KG1 (cell line): ENCODE measurements at places on chromosomes 16 and 17.

GRCh38 chr17:13554231-13554630 lies 47.5 kb downstream of the HS3ST3A1 start:
- DNase-seq = no peak

DNA sequence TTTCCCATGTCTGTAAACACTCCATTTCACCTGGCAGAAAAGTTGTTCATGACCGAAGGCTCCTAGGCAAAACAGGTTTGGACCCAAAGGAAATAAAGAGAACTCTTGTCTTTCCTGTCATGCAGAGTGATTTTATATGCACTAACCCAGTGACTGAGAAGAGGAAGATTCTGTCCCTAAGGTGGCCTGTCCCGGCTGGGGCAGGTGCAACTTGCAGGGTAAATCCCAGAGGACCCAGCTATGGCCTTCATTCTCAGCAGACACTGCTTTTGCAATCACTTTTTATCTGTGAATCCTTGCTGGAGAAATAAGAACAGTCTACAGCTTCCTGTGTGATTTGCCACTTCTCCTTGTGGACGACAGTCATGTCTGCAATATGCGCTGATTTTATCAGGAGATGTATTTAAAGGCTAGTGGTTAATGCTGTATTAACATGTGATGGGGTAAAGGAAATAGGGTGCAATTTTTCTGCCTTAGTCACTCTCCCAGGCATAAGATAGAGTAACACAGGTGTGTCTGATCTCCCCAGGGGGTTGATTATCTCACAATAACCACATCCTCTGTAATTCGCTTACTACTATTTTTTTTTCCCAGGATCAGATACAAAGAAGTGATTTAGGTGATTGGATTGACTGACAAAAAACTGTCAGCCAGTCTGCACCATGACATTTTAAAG lies 696.8 kb upstream of the SOX9 start:
- no peak for DNase-seq

- DNase-seq = no peak
Observed at GRCh38 chr16:11151156-11151884, 104.7 kb downstream of the SOCS1 start.

DNA sequence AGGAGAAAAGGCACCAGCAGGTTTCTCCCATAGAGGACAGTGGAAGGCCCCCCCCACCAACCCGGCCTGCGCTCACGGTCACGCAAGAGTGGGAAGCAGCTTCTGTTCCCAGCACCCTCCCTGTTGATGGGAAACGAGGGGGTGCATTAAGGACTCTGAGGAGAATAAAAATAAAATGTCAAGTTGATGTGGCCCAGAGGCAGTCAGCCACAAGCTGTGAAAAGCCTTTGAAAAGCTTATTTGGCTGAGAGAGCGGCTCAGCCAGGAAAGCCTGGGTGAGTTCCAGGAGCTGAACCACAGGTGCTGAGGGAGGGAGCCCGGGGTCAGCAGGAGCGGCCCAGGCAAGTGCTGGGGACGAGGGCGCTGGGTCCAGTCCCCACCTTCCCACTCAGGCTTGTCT lies 26.9 kb upstream of the SPATA32 start:
- DNase-seq = no peak

GRCh38 chr16:52727441-52727840 lies 180.5 kb upstream of the TOX3 start:
- DNase-seq = no peak

GRCh38 chr17:1186214-1186820 lies 6.5 kb upstream of the ABR start:
- no peak for DNase-seq

GRCh38 chr16:12613131-12613991 lies 190.3 kb downstream of the CPPED1 start:
- DNase-seq = peak; percentile 65

DNA sequence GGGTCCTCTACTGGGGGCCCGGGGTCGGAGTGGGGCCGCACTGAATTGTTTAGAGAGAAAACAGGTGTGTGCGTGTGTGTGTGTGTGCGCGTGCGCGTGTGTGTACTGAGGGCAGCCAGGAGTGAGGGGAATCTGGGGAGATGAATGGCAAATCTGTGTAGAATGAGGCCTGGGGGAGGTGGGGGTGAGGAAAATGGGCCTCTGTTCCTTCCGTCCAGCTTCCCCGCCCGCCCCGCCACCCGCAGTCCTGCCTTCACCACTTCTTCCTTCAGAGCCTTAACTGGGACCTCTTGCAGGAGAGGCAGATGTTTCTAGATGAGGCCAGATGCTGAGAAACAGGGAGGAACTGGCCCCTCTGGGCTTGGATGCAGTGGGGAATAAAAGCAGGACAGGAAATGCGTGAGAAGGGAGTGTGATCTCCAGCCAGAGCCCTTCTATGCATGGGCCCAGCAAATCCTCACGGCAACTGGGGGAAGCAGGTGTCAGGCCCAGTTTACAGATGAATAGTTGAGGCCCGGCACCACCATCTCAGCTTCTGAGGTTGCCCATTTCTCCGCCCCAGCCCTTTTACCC lies 29.7 kb upstream of the NGFR start:
- no peak for DNase-seq

DNA sequence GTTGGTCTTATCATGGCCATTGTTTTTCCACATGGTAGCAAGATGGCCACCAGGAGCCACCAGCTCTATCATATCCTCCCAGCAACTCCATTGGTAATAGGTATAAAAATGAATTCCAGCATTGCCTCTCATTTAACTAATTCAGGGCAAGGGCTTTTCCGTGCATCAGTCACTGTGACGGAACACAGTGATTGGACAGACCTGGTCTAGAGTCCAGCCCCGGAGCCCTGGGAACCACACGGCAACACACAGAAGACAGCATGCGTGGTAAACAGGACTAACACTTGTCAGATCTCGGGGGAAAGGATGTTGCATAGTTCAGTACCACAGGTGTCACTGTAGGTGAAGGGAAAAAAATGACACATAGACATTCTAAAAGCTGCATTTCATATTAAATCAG lies 638.0 kb upstream of the RBFOX1 start:
- no peak for DNase-seq

DNA sequence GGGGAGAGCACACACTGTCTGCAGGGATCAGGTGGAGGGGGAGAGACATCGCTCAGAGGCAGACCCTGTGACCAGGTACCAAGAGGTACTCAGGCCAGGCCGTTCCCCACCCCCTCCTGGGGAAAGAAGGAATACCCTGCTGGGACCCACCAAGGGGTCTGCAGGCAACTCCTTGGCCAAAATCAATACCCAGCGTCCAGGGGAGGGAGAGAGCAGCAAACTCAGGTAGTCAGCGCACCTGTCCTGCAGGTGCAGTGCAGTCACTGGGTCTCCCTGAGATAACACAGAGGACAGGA lies 57.5 kb upstream of the DOC2B start:
- DNase-seq = no peak

DNA sequence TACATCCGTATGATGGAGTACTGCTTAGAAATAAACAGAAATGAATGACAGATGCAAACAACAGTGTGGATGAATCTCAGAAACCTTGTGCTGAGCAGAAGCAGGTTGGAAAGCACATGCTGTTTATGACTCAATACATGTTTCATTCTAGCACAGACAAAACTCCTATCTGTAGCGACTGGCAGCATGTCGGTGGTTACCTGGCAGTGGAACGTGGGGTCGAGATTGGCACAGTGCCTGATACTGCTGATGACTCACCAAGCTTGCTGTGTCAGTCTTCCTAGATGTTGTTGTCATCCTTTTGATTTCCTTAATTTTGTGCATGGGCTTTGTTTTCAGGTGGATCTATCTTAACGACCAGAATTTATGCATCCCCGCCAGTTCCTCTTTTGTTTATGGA lies 62.1 kb downstream of the GAN start:
- DNase-seq = no peak

DNA sequence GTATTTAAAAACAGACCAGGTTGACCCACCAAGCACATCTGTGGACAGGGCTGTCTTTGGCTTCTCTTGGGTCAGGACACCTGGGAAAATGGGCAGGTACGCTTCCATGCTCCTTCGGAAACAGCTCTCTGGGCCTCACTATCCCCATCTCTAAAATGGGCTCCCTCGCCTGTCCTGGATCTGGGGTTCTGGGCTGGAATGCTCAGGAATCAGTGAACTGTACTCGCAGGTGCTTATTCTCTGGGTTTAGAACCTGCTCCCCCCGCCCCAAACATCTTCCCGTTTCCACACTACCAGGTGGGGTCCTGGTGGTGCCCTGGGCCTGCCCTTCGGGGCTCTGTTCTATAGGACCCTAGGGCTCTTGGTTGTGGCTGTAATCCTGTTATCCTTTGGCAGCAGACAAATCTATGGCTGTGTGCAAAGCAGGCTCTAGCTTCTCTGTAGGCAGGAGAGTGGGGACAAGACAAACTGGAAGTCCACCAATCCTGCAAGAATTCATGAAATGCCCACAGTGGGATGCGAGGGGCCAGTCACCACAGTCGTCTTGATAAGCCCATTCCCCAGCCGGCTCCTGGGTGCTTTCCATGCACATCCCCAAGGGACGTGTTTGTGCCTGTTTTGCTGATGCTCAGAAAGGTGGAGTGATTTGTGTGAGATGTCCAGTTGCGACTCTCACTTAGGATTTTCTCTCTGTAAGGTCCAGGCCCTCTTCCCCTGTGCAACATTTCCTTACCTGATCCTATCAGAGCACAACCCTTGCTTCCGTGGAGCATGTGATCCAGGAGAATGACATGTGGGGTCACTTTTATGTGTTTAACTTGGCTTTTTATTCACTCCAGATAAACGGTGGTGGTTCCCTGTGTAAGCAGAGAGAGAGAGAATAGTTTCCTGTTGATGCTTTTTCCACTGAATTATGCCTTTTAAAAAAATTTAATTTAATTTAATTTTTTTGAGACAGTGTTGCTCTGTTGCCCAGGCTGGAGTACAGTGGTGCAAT lies 37.2 kb downstream of the HAPSTR1 start:
- no peak for DNase-seq

GRCh38 chr16:678209-678857 lies 1.9 kb upstream of the STUB1 start:
- no peak for DNase-seq

- DNase-seq = no peak
Observed at GRCh38 chr16:51055434-51055833, 95.6 kb downstream of the SALL1 start.

DNA sequence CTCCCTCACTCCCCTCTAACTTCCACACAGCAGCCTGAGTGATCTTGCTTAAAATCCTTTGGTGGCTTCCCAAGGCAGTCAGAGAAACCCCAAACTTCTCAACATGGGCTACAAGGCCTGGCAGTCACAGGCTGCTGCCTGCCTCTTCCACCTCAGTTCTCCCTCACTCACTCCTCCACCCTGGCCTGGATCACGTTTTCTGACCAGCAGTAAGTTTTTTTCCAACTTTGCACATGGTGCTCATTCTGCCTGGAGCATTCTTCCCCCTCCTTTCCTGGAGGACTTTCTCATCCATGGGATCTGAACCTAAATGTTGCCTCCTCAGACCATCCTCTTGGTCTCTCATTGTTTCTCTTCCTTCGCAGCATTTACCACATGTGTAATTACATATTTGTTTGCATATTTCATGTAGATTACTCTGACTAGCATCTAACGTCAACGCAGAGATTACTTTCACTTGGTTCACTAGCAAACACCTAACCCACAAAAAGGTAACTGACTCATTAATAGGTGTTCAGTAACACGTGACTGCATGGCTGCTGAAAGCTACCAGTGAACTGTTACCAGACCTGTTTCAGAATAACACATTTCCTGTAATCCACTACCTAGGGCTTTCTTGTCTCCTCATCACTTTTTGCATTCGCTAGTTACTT lies 17.1 kb downstream of the GNA13 start:
- no peak for DNase-seq

DNA sequence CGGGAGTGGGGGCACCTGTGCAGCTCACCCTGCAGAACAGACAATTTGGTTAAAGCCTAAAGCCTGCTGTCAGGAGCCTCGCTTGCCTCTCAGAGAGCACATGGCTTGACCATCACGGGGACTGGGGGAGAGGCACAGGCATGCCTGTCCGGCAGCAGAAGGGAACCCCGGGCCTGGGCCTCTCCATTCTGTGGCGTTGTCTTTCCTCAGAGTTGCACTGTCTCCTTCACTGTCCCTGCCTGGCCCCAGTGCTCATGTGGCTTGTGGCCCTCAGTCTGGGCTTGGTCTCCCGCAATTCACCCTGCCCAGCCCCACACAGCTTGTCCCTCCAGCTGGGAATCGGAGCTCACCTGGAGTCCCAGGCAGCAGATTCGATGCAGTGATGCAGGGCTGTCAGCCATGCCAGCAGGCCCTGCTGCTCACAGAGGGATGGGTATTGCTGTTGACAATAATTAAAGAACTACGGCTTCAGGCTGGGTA lies 189.9 kb downstream of the SEC14L1 start:
- DNase-seq = no peak

DNA sequence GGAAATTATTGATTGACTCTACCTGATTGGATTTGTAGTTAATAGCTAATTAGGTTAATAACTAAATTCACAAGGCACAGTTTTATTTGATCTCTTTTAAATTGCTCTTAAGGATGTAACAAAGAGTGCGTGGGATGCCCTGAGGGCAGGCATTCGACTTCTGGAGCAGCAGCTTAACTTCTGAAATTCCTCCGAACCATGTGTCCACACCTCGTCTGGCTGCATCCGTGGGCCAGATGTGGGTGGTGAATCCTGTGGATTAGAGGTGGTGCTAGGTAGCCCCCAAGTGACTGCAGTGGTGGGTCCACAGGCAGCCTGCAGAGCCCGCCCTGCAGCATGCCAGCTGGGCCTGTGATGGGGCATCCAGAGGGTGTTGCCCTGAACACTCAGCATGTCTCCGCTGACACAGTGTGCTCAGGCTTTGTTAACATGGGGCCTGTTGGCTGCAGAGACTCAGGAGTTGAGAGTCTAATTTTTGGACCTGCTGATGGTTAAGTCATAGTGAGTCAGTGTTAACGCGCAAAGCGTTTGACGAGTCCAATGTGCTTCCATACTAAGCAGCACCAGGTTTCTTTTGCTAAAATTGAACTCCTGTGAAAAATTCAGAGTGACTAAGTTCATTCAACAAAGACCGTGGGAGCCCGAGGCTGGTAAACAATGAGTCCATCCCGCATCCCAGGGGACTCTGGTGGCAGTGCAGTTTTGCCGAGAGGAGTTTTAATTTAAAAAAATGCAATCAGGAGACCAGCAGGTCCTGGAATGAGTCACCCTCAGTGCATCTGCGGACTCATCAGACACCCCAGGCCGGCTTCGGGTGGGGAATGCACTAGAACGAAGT lies 3.8 kb upstream of the NPB start:
- DNase-seq = no peak

DNA sequence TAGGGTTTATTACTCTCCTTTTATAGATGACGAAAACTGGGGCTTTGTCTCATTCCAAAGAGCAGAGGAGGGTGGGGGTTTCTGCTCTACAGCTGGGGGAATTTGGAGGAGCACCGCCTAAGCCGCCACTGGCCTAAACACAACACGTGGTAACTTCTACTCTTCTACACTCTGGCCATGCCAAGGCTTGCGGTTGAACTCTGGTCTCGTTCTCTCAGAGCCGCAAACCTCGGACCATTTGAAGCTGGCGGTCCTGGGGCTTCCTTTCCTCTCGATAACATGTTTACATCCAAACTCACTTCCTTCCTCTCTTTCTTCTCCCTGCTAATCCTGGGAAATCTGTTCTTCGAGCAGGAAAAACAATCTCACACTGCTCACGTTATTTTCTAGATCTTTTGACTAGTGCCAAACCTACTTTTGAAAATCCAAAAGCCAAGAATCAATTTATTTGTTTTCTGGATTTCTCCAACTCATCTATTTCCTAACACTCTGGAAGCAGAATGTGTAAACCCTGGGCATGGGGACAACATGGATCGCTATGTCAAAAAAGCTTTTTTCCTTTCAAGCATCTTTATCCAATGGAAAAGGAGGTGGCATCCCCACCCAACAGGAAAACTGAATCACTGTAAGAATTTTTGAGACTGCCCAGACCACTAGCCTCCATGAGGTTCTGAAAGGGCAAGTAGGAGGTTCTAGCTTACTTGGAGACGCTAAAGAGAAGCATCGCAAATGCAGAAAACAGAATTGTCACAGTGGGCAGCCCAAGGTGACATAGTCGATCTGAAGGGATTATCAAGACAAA lies 13.6 kb upstream of the EEF2K start:
- DNase-seq = peak; percentile 68
